ENCODE measurements at places on chromosomes 6 and 20. TPM values are rescaled to one million over a fixed set of nuclear protein-coding genes. Genes with fewer than 3 reads are reported as not detected.

The ARMC2 gene
- 9.5 TPM for total RNA-seq

The C6orf15 gene
- not detected for total RNA-seq

- no peak for DNase-seq
Measured at GRCh38 chr20:39825950-39826349, 863.1 kb downstream of the MAFB start.

DNA sequence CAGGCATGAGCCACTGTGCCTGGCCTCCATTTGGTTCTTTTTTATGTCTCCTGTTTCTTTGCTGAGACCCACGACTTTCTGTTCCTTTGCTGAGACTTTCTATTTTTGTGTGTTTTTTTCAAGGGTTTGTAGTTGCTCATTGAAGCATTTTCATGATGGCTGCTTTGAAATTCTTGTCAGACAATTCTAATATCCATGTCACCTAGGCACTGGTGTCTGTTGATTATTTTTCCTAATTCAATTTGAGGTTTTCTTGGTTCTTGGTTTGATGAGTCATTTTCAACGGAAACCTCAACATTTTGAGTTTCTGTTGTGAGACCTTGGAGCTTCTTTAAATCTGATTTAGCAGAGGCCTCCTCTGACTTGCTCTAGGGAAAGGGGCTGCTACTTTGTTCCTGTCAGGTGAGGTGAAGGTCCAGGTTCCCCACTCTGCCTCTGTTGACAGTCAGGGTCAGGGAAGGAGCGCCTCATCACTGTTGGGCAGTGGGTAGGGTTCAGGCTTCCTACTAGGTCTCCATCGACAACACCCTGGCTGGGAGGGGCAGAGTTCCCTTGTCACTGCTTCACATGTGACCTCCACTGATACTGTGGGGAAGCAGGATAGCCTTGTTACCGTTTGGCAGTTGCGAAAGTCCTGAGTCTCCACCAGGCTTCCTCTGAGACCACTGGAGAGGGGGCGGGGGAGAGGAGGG, 67.2 kb upstream of the RNF24 start:
- peak; percentile 67 for DNase-seq

- DNase-seq: no peak
Measured at GRCh38 chr6:127792616-127793015, 108.2 kb downstream of the THEMIS start.

- DNase-seq: no peak
Measured at GRCh38 chr6:137811916-137812553, 55.0 kb upstream of the TNFAIP3 start.

DNA sequence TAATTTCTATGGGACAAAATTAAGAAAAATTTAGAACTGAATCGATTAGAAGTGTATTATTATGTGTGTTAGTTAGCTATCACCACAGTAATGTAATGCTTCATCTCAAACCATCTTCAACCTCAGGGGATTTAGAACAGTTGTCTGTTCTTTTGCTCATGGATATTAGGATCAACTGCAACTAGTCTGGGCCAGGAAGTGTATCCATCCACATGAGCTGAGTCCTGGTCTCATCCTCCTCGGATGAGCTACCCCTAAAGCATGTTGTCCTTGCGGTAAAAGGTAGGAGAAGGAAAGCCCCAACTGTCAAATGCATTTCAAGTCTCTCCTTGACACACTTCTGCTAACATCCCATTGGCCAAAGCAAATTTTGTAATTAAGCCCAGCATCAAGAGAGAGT, 537.7 kb downstream of the KIF16B start:
- DNase-seq: no peak

DNA sequence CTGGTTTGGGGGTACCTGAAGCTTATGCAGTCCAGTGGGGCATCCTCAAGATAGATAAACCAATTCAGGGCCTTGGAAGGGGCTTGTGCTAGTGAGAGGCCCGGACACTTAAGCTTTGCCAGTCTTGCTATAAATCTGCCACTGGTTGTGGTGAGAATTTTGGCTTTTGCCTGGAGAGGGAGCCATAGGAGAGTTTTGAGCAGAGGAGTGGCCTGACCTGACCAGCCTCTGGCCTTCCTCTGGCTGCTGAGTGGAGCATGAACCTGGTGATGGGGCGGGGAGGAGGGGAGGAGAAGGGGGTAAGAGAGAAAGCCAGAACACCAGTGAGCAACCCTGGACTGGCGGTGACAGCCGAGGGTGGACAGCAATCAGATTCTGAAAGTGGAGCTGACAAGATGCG, 7.1 kb downstream of the TMEM74B start:
- DNase-seq: no peak

- no peak for DNase-seq
Measured at GRCh38 chr20:33784225-33784624, 26.9 kb upstream of the CHMP4B start.

GRCh38 chr6:45054610-45055009, 273.5 kb upstream of the RUNX2 start:
- DNase-seq: no peak

DNA sequence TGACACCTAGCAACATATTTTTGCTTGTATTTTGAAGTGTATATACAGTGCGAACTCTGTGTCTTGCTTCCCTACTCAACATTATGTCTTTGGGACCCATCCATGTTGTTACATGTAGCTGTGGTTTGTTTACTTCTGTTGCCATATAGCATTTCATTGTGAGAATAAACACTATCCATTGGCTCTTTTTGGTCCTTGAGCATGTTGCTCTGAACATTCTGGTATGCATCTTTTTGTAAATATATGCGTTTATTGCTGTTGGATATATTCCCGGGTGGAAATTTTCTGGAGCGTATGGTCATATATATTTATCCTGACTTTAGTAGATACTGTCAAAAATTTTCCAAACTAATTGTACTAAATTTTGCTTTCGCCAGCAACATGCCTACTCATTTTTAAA, 222.5 kb upstream of the SPTLC3 start:
- DNase-seq: no peak

DNA sequence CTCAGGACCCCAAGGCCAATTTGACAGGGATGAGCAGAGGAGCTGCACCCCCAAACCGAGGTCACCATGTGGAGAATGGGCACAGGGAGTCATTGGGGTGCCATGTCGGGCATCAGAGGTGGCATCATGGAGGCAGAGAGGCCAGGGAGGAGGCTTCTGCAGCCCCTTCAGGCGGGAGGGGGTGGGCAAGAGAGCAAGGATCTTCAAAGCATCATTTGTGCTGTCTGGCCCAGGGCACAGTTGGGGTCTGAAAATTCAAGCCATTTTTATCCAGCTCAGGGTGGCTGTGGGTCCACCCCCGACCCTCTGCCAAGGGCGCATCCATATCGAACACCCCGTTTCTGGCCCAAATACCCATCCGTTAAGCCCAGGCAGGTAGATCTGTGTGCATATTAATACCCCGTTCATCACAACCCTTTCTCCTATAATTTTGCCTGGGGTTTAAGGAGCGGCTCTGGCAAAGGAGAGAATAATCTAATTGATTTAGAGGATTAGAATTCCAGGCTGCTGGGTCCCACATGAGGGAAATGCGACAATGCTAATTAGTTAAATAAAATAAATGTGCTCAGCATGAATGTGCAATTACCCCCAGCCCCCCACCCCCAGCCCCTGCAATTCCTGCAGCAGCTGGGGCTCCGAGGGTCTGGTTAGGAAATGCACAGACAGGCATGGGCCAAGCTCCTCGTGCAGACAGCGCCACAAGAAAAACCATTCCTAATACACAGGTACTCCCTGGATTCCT, 31.9 kb downstream of the VSTM2L start:
- no peak for DNase-seq

The YIPF3 gene
- total RNA-seq: 64.0 TPM

The OR2B2 gene
- not detected for total RNA-seq

The EYS gene
- total RNA-seq: not detected

DNA sequence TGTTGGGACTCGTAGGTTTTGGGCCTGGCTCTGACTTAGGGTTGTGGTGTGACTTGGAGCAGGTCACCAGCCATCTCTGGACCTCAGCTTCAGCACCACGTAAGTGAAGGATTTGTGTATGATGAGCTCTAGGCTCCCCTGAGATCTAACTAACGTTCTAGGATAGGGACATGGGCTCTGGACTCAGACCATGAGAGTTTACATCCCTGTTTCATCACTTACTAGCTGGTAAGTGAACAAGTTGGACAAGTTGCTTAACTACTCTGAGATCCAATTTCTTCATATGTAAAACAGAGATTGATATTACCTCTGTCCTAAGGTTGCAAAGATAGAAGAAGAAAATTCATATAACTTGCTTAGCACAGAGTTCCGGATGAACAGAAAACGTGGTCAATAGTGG, 20.3 kb upstream of the PNPLA1 start:
- no peak for DNase-seq

The AHI1 gene
- 8.5 TPM for total RNA-seq
